KBM-7 (cell line): ENCODE measurements at places on chromosomes 7 and 10.

GRCh38 chr7:47264021-47264651 is 317.8 kb downstream of the TNS3 start:
- no peak for DNase-seq

- no peak for DNase-seq
These were observed 81.0 kb downstream of the SNX10 start for GRCh38 chr7:26372704-26373103.

DNA sequence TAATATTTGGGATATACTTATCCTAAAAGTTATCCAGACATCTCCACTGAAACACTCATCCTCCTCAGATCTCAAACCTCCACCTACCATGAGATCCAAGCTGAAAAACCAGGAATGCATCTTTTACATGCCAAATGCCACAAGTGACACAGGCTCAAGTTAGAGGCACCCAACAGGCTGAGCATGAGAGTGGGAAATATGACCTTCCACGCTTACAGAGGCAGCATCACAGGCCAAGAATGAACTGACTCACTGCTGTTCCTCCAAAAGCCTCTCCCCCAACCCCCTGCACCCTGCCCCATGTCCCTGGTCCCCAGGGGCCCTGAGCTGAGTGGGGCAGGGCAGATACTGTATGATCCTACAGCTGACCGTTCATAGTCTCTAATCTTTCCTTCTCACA is 4.8 kb upstream of the MTPAP start:
- DNase-seq = no peak

GRCh38 chr7:11742496-11742895 is 89.5 kb downstream of the THSD7A start:
- DNase-seq = no peak

DNA sequence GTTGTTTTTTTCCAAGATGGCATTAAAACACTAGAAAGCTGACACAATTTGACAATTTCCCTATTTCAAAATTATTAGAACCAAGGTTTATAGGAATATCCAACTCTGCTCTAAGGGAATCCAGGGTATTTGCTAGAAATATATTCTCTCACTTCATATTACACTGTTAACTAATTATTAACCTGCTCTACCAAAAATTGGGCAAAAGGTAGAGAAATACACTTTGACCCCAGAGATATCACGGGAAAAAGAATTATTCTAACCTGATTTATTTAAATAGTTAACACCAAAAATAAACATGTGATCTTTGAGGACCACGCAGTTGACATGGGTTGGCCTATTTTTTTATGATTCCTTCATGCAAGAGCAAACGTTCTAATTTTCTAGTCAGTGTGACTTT is 21.6 kb upstream of the FAM13C start:
- no peak for DNase-seq

- no peak for DNase-seq
These were observed 19.7 kb downstream of the TRDMT1 start for GRCh38 chr10:17181751-17182150.

GRCh38 chr10:11097686-11098085 is 80.0 kb downstream of the CELF2 start:
- DNase-seq = no peak
